ENCODE measurements at places on chromosomes 7 and 10.

- peak; percentile 65 for DNase-seq
These were observed 52.5 kb upstream of the USP6NL start for GRCh38 chr10:11663763-11664555.

DNA sequence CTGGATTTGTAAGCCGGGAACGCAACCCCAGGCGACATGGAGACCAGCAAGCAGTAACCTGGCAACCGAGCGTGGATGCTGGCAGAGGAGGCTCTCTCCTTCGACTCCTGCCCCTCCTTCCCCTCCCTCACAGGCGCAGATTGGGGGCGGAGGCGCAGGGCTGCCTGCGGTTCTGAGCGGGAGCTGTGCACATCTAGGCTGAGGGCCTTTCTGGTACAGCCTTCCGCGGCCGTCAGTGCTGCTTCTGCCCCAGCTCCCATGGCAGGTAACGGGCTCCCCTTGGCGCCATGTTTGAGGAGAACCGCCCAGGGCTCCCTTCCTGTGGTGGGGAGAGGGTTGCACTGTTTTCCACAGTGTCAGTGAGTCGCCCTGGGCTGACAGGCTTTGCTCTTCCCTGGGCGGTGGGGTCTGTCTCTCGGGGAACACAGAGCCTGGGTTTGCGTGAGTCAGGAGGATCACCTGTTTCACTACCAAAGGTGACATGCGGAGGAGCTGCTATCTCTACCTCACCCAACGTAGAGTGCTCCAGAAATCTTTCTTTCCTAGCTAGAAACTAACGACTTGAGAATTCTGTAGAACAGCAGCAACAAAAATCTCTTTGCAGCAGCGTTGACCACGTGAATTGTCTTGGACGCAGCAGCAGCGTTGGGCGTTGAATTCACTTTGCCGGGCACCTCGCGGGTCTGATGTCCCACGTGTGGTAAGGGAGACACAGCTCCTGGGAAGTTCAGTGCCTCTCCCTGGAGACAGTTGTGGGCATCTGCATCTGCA lies 154.8 kb upstream of the COBL start:
- peak; percentile 90 for DNase-seq

DNA sequence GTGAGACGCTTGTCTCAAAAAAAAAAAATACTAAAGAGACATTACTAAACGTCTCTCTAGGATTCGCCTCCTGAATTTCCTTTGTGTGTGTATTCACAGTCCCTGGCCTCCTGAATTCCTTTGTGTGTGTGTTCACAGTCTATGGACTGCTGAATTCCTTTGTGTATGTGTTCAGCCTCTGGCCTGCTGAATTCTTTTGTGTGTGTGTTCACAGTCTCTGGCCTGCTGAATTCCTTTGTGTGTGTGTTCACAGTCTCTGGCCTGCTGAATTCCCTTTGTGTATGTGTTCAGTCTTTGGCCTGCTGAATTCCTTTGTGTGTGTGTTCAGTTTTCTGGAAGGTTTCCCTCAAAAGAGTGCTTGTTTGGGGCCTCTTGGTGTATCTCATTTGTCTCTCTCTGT lies 8.2 kb downstream of the BMS1 start:
- DNase-seq = no peak

- peak; percentile 18 for DNase-seq
These were observed 199.0 kb downstream of the CHCHD3 start for GRCh38 chr7:132882714-132883428.

GRCh38 chr10:69738071-69738470 lies 63.6 kb upstream of the COL13A1 start:
- no peak for DNase-seq

GRCh38 chr7:130853503-130854279 lies 119.7 kb upstream of the KLF14 start:
- DNase-seq = peak; percentile 39

GRCh38 chr10:122727426-122727825 lies 27.8 kb upstream of the C10orf120 start:
- no peak for DNase-seq

DNA sequence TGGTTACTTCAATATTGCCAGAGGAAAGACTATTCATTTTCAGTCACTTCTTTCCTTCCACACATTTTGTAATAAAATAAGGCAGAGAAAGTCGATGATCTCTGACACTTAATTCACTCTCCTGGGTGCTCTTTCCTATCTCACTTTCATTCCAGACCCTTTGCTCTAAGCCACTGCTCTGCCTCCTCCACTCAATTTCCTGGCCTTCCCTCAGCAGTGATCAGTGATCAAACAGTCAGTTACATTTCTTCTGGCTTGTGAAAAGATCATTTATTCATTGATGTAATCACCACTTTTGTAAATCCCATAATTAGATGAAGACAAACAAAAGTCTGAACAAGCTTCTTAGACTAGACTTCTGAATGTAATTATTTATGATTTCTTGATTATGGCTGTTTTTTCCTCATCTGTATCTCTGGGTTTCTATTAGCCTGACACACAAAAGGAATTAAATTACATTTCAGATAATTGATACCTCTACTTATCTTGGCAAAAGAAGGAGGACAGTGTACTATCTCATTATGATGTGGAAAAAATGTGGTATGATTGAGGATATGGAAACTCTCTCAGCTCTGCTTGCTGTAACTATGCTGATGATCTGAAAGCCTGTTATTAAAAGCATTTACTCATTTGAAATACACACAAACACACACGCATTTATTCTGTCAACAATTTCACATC lies 1102.3 kb downstream of the GRM8 start:
- DNase-seq = peak; percentile 87

- no peak for DNase-seq
These were observed 9.8 kb upstream of the PNLIPRP3 start for GRCh38 chr10:116417821-116418220.

GRCh38 chr10:97119058-97119745 lies 66.6 kb downstream of the SLIT1 start:
- DNase-seq = peak; percentile 41

DNA sequence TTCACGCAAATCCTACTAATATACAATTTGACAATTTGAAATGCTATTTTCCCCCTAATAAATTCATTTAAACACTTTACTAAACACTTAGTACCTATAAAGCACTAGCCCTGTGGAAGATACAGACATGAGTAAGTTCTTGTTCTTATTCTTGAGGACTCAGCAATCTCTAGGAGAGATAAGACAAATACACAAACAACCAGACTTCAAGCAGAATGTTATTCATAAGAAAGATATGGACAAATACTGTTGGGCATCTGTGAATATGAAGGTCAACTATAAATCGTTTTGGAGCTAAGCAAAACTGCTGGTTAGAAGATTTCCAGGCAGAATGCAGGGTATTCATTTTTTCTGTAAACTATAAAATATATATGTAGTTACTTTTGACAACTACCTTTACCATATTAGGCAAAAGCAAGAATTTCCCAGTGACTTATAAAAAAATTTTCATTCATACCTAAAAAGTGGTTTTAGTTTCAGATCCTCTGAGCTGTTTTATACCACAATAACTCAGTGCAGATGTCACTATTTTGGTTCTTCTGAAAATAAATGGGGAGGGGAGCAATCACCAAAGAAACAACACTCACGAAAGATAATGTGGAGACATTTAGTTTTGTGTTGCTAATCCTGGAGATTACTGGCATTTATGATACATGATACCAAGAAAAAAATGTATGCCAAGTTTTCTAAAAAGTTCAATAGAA lies 3.8 kb downstream of the VPS41 start:
- DNase-seq = no peak

GRCh38 chr10:30438021-30438850 lies 4.3 kb downstream of the MAP3K8 start:
- DNase-seq = no peak

GRCh38 chr7:133355325-133355708 lies 102.4 kb downstream of the EXOC4 start:
- no peak for DNase-seq

DNA sequence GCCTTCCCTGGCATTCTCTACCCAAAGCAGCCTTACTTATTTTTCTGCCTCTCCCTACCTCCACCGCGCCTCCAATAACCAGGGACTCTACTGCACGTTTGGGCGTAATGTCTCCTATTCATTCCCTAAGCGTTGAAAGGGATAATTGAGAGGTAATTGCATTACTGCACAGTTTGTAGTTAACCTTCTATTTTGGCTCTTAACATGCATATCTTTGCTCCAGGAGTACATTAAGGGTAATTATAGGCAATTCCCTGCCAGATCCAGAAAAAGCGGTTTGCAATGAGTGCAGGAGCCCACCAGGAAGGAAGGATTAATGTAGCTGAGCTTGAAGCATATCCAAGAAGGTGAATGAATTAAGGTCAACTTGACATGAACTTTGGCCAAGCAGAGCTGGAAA lies 558.4 kb downstream of the TYW1 start:
- peak; percentile 67 for DNase-seq

DNA sequence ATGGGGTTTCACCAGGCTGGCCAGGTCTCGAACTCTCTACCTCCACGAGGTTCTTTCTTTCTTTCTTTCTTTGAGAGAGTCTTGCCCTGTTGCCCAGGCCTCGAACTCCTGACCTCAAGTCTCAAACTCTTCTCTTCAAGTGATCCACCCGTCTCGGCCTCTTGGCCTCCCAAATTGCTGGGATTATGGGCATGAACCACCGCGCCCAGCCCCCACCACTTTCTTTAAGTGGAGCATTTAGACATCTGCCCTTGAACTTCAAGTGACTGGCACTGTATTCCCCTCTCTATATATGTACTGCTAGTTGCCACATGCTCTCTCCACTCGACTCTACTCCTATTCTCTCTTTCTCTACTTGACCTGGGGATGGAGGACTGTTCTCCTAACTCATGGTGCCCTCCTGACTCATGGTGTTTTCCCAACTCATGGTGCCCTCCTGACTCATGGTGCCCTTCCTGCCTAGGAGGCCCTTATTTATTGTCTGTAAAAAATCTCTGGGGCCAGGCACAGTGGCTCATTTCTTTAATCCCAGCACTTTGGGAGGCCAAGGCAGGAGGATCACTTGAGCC lies 19.3 kb upstream of the ACHE start:
- DNase-seq = no peak

- DNase-seq = no peak
These were observed 66.4 kb upstream of the ANK3 start for GRCh38 chr10:60456053-60456452.

Measured in NCI-H69 (cell line).